ENCODE measurements at places on chromosomes 5 and 9.

- no peak for DNase-seq
These were observed 66.1 kb downstream of the NPR3 start for GRCh38 chr5:32777222-32777621.

DNA sequence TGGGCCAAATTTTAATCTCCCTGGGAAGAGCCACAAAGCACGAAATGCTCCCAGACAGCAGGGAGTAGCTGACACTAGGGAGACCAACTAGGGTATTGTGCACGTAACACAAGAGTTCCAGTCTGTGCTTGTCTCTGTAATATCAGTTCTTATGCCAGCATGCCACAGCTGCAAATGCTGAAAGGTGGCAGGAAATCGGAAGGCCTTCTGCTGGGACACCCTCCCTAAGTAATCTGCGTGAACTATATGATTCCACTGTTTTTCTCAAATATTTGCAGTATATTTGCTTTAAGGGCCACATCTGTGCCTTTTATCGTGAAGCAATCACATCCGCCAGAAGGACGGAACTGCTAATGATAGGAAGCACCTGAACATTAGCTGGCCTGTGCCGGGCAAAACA is 12.6 kb downstream of the VLDLR start:
- DNase-seq, result no peak

DNA sequence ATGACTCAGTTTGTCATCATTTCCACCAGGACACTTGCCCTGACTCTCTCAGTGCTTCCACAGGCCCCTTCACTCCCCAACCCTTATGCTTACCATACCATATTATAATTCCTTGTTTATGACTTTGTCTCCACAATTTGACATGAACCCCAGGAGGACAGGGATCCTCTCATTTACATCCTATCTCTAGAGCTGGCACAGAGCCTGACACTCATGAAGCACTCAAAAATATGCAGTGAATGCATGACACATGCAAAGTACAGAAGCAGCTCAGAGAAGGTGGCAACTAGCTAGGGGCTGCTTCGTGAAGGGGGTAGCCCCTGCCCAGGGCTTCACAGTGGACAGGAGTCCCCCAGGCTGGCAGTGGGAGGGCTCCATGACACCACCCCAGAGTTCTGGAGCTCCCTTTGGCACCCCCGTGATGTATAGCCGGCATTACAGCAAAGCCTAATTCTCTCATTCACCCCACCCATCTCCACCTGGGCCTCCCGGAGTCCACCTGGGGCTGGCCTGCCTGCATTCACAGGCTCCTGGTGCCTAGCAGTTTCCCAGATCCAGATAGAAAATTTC is 112.0 kb upstream of the SPOCK1 start:
- DNase-seq, result no peak

GRCh38 chr5:171365351-171365750 is 22.3 kb upstream of the NPM1 start:
- DNase-seq, result no peak

GRCh38 chr9:32957358-32957757 is 44.1 kb downstream of the APTX start:
- no peak for DNase-seq

DNA sequence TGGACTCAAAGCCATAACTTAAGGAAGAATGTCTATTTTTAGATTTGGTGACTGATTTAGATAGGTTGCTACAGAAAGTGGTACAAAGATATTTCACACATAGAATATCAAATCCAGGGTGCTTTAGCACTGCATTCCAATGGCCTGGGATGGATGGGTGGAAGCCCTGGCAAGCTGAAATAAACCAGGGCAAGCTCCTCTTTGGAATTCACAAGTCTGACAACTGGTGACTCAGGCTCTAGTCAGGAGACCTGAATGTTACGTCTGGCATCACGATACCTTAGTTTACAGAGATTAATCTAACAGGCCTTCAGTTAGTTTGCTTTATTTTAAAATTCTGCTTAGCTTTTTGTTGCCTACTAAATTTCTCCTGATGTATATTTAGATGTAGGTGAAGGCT is 144.0 kb downstream of the TMC1 start:
- no peak for DNase-seq

DNA sequence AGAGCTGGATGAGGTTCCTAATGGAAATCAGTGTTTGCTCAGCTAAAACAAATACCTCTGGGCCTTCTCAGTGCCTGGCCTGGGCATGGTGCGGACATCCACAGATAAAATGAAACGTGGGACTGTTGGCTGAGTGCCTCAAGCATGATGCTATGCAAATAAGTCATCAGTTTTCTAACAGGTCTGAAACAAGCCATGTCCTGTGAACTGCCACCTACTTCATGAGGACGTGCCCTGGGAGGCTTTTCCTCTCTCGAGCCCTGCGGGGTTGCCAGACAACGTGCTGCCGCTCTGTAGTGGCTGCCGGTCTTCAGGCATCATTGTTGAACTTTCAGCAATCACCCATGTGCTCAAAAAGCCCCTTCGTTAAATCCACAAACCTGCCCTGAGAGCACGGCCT is 240.4 kb upstream of the IRX2 start:
- DNase-seq, result no peak

- no peak for DNase-seq
These were observed 29.7 kb downstream of the TEX10 start for GRCh38 chr9:100322954-100323536.

DNA sequence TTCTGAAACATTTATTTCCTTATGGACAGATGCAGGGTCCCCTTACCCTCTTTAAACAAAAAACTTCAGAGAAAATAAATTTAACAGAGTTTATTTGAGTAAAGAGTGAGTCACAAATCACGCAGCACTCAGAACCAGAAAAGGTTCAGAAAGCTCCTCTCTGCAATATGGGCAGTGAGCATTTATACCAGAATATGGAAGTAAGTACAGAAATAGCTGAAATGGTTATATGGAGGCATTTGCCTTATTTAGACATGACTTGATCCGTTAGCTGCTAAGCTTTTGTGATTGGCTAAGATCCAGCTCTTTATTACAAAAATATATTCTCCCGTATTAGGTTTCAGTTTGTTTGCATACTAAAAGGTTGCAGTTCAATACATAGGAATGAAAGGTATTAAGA is 1554.1 kb downstream of the EFNA5 start:
- no peak for DNase-seq

GRCh38 chr9:89116064-89116804 is 62.4 kb downstream of the SHC3 start:
- no peak for DNase-seq

- DNase-seq, result peak; percentile 44
These were observed 15.8 kb upstream of the RAPGEF1 start for GRCh38 chr9:131755541-131756198.

GRCh38 chr5:52760695-52761366 is 26.9 kb upstream of the ITGA1 start:
- no peak for DNase-seq

DNA sequence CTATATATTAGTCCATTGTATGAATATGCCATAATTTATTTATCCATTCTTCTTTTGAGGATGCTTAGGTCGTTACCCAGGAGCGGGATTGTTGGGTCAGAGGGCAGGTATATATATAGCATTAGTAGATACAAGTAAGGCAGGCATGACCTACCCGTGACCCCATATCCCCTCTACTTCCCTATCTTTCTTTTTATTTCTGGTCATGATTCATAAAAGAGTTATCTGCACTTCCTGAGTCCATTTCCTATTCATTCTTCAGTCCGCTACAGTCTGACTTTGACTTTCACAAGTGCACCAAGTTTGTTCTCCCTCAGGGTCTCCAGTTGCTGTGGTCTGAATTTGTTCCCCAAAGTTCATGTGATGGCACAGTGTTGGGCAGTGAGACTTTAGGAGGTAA is 6.9 kb downstream of the RHOBTB3 start:
- no peak for DNase-seq

- peak; percentile 22 for DNase-seq
These were observed 63.6 kb upstream of the SLC28A3 start for GRCh38 chr9:84404095-84404686.

DNA sequence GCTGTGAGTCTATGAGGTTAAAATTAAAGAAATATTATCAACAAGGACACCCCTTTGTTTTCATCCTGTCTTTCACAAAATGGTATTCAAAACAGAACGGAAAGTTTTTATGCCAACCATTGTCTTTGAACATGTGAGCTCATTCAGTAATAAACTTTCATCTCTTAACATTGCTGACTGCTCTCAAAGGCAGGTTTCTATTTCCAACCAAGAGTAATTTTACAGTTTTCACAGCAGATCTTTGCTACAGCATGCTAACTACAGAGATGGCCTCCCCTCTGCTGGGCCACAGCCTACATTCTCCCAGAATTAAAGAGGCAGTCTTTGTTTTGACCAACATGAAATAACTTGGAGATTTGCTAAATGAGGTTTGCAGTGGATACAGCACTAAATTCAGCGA is 101.5 kb downstream of the DMRT2 start:
- DNase-seq, result no peak

GRCh38 chr9:116937361-116937760 is 250.3 kb downstream of the TRIM32 start:
- DNase-seq, result no peak

DNA sequence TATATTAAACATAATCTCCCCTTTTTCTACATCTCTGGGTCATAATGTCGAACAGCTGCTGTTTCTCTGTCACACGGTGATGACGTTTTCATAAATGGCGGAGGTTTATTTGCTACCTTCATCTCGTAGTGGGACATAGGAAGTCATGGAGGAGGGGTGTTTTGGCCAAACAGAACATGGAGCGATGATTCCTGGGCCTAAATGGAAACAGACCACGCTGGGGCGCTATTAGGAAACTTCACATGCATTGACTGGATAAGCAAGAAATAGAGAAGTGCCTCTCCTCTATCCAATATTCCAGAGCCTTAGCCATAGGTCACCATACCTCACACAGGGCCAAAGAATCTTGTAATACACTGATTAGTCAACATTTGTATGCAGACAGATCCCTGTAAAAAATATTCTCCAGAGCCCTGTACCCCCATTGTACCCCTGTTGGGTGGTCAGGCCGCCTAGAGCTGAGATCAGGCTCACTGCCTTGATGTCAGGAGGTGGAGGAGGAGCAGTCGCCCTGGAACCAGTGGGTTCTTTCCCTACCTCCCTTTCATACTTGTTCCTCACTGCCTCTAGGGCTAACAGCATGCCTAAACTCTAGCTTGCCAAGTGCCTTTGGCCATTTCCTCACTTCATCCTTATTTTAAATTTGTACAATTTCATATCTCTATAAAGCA is 77.8 kb upstream of the SPIN1 start:
- DNase-seq, result no peak

- no peak for DNase-seq
These were observed 289.8 kb upstream of the ANKRD55 start for GRCh38 chr5:56522960-56523359.

DNA sequence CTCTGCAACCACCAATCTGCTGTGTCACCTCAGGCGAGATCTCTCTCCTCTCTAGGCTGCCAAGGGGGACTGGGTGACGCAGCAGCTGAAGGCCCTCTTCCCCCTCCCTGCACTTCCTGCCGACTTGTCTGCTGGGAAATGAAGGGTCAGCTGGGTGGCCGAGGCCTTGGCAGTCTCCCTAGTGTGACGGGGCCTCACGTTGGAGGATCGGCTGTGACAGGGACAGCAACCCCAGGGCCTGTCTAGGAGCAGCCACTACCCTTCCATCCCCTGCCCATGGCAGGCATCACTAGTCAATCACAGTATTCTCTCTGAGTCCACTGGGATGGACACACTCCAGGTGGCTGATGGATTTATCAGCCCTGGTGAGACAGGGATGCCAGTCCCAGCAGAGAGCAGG is 107.3 kb upstream of the SARDH start:
- no peak for DNase-seq

DNA sequence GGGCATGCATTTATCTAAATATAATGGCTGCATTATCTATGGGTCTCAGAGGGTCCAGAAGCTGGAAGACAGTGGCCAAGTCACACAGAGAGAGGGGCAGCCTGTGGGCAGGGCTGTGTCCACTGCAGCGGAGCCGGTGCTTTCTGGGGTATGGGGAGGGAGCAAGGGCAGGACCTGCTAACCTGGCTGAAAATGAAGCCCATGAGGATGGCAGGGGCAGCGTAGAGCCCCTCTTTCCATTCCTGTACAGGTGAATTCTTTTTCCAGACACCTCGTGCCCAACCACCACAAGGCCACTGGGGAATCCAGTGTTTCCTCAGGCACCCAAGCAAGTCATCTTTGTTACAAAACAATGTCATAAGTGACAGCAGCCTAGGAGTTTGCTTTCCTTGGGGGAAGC is 305.9 kb upstream of the IRX4 start:
- no peak for DNase-seq

DNA sequence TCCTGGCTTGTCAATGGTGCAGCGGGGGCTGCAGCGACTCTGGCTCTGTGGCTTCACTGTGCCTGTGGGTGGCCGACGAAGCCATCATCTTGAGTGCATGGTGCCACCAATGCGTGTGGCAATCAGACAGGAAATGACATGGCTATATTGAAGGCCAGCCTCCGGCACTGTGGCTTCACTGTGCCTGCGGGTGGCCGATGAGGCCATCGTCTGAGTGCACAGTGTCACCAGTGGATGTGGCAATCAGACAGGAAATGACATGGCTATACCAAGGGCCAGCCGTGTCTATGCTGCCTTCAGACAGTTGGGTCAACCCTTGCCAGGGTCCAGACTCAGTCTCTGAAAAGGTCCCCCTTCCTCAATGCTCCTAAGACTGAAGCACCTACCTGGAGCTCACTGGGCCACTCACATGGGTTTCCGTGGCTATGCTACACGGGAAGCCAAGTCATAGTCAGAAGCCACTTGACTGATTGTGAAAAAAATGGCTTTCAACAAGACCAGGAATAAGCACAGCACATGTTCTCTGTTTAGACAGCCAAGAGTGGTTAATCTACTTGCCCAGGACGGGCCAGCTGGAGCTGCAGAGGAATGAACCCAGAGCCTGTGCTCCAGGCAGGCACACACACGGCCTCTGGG is 67.5 kb upstream of the S1PR3 start:
- no peak for DNase-seq

DNA sequence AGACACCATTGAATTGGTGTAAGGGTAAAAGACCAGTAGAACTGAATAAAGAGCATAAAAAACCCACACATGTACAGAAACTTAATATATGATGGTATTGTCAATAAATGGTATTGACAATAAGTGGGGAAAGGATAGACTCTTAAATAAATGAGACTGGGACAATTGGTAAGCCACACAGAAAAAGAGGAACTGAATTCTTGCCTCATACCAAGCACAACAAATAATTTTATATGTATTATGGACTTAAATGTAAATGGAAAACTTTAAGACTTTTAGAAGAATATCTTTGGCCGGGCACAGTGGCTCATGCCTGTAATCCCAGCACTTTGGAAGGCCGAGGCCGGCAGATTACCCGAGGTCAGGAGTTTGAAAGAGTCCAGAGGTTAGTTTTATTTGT is 37.9 kb upstream of the PPP2CA start:
- no peak for DNase-seq

DNA sequence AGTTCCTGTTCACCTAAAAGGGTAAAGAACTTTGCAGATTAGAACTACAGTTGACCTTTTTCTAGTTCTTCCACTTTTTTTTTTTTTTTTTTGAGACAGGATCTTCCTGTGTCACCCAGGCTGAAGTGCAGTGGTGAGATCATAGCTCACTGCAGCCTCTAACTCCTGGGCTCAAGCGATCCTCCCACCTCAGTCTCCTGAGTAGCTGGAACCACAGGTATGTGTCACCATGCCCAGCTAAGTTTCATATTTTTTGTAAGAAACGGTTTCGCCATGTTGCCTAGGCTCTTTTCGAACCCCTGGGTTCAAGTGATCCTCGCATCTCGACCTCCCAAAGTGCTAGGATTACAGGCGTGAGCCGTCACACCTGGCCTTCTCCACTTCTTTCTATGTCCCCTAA is 39.7 kb upstream of the TNFAIP8 start:
- no peak for DNase-seq

GRCh38 chr9:109640580-109641371 is 139.2 kb upstream of the PALM2AKAP2 start:
- DNase-seq, result peak; percentile 79

- no peak for DNase-seq
These were observed 39.9 kb downstream of the KIF24 start for GRCh38 chr9:34289159-34289558.
